Activated T-cell treated with anti-CD3 and anti-CD28 coated beads, Interleukin-2, amount 50 U/mL, for 72 hours (primary cell): ENCODE measurements at places on chromosomes 5 and 9. TPM values are rescaled to one million over a fixed set of nuclear protein-coding genes. Genes with fewer than 3 reads are reported as not detected.

PCDHGC5 gene
- total RNA-seq: not detected

COL27A1 gene
- 2.4 TPM for total RNA-seq

MSX2 gene
- total RNA-seq: 0.28 TPM

MYMK gene
- not detected for total RNA-seq

ZSWIM6 gene
- 8.6 TPM for total RNA-seq

OBP2B gene
- not detected for total RNA-seq

GNAQ gene
- total RNA-seq: 22.7 TPM

GRCh38 chr9:113978725-113979342 lies 99.3 kb downstream of the AMBP start:
- DNase-seq: no peak

DNA sequence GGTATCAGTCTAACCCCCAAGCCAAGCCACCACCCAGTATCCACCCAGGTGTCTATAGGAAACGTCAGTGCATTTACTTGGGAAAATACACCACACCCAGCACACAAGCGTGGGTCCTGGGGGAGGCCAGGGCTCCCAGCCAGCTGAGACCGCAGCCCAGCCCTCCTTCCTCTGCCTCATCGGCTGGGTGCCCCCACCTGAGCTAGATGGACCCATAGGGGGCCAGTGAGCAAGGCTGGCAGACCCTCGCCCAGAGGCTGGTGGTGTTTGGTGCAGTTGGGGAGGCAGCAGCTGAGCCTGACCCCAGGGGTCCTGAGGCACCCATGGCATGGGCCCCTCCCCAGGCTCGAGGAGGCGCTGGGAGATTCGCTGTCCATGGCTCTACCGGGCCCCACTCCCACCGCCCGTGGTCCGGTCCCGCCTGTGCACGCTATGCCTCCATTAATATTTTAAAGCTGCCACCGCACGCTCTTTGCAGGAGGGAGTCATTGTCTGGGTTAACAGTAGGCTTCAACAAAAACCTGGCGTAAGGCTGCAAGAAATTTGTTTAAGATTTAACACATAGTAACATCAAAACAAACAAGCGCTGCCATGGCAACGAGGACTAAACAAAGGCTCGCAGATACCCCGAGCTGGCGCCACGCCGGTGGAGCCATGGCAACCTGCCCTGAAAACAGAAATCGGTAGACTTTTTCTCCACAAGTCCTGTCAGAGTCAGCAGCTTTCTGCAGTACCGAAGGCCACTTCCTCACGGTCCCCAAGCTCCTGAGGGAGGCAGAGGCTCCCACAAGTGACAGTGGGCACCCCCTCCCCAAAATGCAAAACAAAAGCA lies 20.6 kb downstream of the TPPP start:
- DNase-seq: peak; percentile 67

DNA sequence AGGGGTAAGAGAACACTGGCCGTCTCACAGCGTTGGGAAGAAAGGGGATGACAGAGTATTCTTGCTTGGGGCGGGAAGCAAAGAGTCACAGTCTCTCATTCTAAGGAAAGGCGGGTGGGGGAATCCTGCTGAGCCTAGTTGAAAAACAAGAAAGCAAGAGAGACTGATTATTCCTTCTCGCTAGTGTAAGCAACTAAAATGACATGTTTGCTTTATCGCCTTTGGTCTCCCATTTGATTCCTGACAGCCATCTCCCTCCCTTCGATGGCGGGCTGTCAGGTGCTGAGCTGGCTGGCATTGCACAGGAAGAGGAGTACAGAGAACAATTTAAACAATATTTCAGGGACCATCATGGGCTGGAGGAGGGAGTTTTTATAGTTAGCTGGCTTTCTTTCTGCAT lies 331.3 kb downstream of the ASTN2 start:
- no peak for DNase-seq

DNA sequence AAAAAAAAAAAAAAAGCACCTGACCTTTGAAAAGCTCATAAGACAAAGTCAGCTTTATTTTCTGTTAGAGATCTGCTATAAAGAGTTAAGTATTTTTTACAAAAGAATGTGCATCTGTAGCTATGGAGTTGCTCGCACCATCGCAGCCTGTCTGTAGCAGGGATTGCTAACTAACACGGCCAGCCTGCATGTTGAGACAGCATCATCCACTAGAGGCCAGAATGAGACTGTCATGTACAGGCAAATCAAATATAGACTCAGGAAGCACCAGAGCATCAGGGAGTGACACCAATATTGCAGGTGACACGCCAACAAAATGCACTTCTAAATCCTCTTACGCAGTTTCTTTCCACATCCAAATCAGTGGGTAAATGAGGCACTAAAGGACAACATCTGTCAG lies 136.3 kb upstream of the RASEF start:
- no peak for DNase-seq

GRCh38 chr5:109532773-109533364 lies 123.1 kb upstream of the PJA2 start:
- DNase-seq: no peak

DNA sequence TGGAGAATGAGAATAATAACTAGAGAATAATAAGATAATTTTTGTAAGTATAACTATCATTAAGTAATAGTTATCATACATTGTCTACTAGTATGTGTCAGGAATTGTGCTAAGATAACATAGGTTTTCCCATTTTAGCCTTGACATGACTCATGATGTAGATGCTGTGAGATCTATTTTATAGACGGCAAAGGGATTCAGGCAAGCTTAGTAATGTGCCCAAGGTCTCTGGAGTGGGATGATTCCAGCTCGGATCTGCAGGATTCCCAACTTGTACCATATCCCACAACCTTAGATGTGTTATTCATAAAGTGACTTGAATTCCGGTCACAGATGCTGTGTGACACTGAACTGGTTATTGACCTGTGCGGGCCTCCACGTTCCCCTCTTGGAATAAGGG lies 51.5 kb downstream of the IL31RA start:
- no peak for DNase-seq

- DNase-seq: no peak
These were observed 111.7 kb downstream of the KCNN2 start for GRCh38 chr5:114473541-114473940.

DNA sequence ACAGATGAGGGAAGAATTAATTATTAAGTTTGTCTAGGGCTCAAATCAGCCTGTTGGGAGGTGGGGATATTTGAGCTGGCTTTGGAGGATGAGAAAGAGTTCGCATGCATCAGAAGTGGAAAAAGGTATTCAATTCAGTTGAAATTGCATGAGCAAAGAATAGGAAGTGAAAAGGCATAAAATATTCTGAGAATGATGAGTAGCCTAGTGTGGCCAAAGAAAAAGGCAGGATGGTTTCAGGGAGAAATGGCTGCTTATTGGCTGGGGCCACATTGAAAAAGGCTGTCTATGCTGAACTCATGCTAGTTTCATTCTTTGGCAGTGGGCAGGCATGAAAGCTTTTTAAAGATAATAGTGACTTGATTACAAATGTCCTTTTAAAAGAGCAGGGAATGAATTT lies 235.4 kb upstream of the RIOK2 start:
- no peak for DNase-seq

- peak; percentile 12 for DNase-seq
These were observed 30.1 kb downstream of the PTPA start for GRCh38 chr9:129141066-129142041.

GRCh38 chr9:125541840-125542243 lies 165.2 kb downstream of the MAPKAP1 start:
- no peak for DNase-seq

DNA sequence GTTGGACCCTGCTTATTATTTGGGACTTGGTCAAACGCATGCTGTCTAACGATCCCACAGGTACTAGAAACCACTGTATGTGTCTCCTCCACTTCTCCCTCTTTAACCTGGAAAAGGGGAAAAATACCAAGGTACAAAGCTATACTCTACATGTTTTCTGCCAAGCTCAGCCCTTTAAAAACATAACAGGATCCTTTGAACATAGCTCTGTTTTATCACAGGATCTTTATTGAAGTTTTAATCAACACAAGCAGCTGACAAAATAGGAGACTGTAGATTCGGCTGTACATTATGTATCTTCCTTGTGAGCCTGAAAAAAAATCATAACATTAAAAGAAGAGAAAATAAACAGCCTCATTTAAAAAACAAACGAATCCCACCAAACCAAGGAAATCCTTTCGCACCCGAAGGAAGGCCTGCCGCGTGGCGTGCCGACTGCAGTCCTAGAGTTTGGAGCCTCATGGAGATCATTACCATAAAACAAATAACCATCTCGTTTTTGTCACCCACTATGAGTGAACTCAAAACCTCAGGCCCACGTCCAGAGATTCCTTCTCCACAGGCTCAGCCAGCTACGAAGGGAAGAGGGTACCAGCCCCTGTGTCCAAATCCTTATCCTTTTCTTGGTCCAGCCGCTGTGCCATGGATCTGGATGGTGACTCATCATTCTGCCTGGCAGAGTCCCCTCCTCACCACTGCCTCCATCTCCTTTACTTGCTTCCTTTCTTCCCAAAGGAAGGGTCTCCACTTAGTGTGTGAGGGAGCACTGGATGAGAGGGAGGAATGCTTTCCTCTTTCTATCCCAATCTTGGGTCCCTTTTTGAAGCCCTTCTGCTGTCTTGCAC lies 651.1 kb downstream of the CCDC171 start:
- no peak for DNase-seq

DNA sequence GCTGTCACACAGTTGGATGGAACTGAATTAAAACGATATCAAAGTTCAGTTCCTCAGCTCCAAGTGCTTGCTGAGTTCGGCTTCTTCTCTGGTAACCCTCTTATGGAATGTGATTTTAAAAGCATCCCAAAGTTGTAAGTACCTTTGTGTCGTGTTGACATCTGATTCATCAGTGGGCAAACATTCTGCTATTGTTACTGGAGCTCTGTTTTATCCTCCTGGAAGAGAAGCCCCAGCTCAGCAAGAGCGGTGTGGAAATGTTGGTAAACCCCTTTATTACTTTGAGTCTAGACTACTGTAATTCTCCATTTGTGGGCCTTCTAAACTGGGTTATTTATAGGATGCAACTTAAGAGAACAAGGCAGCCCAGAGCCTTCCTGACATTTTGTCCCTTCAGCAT lies 699.3 kb upstream of the WWC1 start:
- DNase-seq: no peak

GRCh38 chr9:35812025-35812602 lies at the start of gene SPAG8:
TSS of gene SPAG8 (minus strand) at chr9:35812262. CDS start at chr9:35812147, 115 bp downstream.
- peak; percentile 95 for DNase-seq

DNA sequence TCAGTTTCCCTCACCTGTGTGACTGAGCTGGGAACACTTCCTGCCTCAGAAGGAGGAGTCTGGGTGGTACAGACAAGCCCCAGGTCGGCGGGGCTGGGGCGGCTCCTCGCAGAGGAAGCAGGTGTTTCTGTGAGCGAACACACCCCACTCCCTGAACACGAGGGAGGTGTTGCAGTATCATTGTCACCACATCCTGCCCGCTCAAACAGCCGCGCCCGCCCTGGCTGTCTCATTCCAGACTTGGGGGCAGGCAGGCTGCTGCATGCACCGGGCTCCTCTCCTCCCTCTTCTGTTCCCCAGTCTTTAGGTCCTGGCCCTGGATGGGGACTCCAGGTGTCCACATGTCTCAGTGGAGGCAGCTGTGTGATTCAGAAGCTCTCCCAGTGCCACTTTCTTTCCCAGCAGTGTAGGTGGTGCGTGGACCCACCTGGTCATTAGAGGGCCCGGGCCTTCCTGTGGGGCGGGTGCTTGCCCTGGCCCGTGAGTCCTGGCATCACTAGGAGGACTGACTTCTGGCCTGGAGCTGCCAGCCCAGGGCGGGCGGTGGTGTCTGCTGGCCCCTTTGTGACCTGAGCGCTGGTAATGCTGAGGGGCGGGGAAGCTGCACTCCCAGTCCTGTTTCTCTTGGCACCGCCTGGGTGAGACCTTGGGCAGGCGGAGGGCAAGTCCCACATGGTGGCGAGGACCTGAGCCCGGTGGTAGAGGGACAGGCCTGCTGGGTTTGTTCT lies 18.3 kb upstream of the PHYHD1 start:
- DNase-seq: peak; percentile 88

- DNase-seq: no peak
These were observed 48.1 kb downstream of the FNBP1 start for GRCh38 chr9:129994882-129995281.

GRCh38 chr5:93704996-93705395 lies 36.4 kb downstream of the POU5F2 start:
- no peak for DNase-seq

DNA sequence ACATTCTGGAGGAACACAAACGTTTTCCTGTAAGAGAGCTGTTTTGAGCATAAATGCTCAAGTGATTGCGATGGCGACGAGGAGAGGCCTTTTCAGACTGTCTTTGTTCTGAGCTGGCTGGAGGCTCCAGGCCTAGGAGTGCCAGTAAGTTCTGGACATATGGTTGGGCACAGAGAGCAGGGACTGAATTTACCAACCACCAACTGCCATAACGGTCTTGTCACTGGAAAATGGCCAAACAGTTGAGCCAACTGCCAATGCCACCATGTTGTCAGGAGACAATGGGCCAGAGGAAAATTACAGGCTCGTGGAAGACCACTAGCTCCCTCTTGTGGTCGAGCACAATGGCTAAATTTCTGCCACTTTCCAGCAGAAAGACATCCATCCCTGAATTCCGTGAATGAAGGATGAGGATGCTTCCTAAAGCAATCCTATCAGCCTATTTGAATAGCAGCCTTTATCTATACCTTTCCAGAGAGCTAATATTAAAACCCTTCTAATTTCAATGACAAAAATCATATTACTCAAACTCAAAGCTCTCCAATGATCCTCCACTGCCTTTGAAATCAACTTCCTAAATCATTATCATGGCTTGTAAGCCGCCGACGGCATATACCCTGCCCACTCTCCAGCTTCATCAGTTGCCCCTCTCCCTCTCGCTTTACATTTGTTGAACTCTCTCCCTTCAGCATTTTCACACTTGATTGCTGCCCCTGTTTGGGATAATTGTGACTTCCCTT lies 66.9 kb upstream of the GLIS3 start:
- DNase-seq: peak; percentile 49

DNA sequence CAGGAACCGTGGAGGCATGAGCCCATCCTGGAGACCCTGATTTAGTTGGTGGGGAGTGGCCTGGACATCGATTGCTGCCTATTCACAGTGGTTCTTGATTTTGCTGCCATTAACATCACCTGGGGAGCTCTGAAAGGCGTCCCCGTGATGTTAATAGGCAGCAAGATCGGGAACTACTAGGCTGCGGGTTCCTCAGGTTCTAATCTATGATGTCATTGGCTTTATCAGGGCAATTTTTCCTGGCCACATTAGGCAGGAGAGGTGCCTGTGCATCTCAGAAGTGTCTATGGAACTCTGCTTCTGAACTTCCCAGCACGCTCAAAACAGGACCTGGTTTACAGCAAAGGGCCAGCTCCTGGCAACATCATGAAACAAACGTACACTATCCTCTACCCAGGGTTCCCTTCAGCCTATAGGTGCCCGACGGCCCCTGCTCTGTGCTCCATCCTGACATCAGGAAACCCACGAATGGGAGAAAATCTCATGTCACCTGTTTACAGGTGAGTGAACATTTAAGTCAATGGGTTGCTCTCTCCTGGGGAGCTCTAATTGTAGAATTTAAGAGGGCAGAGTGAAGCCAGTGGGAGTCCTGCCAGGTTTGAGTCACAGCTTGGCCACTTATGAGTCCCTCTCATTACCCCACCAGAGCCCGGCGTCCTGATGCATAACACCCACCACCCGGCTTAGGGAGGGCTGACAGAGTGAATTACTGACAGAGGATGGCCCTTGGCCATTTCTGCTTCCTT lies 49.4 kb downstream of the ROPN1L start:
- DNase-seq: no peak

GRCh38 chr5:6359555-6360322 lies 18.6 kb downstream of the MED10 start:
- no peak for DNase-seq
